ENCODE measurements at places on chromosomes 4 and X. TPM values are rescaled to one million over a fixed set of nuclear protein-coding genes. Genes with fewer than 3 reads are reported as not detected.

Gene EGFL6
- total RNA-seq = not detected

DNA sequence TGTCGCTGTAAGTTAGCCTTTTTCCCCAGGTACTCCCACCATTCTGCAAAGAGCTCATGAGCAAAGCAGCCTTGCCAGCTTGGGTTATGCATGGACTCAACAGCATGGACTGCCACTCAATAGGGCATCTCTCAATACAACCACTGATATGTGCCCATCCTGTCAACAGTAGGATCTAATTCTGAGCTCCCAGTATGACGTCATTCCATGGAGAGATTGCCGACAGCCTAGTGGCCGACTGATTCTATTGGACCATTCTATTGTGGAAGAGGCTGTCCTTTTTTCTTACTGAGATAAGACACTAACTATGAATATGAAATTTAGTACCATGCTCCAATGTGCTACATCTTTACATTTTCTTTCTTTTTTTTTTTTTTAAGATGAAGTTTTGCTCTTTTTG lies 2389.0 kb upstream of the AGA start:
- no peaks in the 10 kb centered on the region for H3K4me1 ChIP-seq
- no peaks in the 10 kb centered on the region for H3K36me3 ChIP-seq
- H3K27ac ChIP-seq = no peak overlapping the region
- no peak for DNase-seq

Gene ALPK1
- 4.2 TPM for total RNA-seq

DNA sequence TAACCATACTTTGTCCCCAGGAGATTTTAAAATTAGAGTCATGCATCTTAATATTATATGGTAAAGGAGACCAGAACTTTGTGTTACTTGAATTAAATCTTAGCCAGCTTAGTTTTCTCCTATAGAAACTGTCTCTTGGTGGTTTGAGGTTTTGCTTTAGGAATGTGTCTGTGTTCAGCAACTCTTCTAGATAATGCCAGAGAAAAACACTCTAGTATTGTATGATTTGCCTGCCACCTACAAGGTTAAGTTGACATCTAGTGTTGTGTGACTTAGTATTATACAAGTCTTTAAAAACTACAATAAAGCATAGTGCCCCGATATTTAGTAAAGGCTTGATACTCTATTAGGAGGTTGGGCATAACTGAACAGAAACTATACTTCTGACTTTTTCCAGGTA lies 2.1 kb downstream of the UGT8 start:
- no peaks in the 10 kb centered on the region for H3K36me3 ChIP-seq
- no peaks in the 10 kb centered on the region for H3K27me3 ChIP-seq
- H3K4me3 ChIP-seq = no peak overlapping the region
- H3K27ac ChIP-seq = no peak overlapping the region
- H3K4me1 ChIP-seq = peaks cover 23% of the 10 kb centered on the region

DNA sequence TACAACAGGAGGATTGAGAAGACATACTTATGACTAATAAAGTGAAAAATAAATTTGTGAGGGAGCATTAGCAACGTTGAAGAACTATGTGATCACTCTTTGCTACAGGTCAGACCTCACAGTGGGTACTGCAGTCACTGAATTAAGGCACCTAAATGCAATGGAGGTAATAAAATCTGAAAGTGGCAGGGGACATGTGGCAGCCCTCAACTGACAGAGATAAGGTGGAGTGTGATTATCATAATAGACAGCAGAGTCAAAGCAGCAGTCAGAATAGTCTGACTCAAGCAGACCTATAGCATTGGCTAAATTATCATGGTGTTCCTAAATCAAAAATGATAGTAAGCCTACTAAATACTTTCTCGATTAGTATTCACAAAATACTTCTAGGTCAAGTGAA lies 1220.5 kb downstream of the PCDH18 start:
- H3K36me3 ChIP-seq = no peaks in the 10 kb centered on the region
- no peak overlapping the region for H3K4me3 ChIP-seq
- H3K4me1 ChIP-seq = no peaks in the 10 kb centered on the region
- no peak for DNase-seq
- no peak overlapping the region for H3K27ac ChIP-seq

DNA sequence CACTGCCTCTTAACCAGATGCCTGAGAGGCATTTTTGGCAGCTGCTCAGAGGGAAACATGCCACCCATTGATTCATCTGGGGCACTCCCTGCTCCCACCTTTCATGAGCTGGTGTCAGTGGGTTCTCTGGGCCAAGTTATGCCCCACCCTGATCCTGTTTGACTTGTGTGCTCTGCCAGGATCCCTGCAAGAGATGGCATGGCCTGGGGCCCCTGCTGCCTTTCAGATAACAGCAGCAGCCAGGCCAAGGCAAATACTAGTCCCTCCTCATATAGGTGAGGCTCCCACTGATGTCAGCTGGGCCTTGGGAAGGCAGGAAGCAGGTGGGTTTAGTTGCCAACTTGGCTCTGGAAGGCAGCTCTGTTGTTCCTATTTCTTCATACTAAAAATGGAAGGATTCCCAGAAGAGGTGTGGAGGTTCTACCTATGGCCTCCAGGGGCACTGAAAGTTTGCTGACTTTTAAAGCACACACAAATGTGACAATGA lies 192.9 kb upstream of the RBPJ start:
- H3K27me3 ChIP-seq = no peaks in the 10 kb centered on the region
- H3K4me3 ChIP-seq = no peak overlapping the region

Gene PYURF
- 66.4 TPM for total RNA-seq

GRCh38 chr4:156725257-156725656 lies 246.3 kb downstream of the PDGFC start:
- H3K36me3 ChIP-seq = no peaks in the 10 kb centered on the region
- no peaks in the 10 kb centered on the region for H3K27me3 ChIP-seq
- no peak overlapping the region for H3K27ac ChIP-seq
- DNase-seq = no peak
- H3K4me3 ChIP-seq = no peak overlapping the region

Gene SHROOM3
- total RNA-seq = 30.6 TPM

Gene CACNA1F
- total RNA-seq = 0.08 TPM

Gene PPP1R2C
- not detected for total RNA-seq

GRCh38 chr4:123587983-123588494 lies 191.4 kb downstream of the SPRY1 start:
- peak overlapping the region; percentile 62 for H3K27ac ChIP-seq
- H3K36me3 ChIP-seq = no peaks in the 10 kb centered on the region
- no peak for DNase-seq
- H3K27me3 ChIP-seq = no peaks in the 10 kb centered on the region
- no peak overlapping the region for H3K4me3 ChIP-seq
- H3K4me1 ChIP-seq = no peaks in the 10 kb centered on the region

Gene CYSLTR1
- total RNA-seq = 0.96 TPM

DNA sequence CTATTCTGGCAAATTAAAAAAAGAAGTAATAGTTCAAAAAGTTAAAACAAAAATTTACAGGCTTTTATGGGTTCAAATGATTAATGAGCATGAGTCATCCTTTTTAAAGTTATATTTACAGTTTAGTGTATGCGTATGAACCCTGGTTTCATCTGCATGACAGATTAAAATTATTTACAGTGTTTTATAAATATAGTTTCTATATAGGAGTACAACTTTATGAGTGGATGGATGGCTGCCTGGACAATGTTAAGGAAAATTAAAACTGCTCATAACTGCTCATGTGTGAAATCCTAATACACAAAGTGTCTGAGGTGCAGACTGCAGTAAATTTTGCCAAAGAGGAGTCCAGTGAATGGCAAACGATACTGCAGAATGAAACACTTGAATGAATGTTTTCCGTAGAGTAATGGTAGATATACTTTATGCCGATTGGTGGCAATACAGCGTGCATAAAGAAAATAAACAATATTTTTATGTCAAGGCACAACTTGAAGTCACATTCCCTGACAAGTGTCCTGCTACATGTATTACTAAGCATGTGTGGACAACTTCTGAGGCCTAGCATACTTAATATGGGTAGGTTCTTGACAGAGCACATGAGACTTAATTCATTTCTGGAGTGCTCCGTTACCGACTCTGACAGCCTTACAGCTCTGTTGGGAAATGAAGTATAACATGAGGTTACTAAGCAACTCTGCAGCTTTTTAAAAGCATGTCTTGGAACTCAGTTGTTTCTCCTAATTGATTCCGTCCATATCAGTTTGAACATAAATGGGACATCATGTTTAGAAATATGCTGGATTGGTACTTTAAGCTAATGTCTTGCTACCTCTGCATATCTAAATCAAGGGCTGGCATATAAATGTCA lies 985.6 kb upstream of the PCDH7 start:
- H3K27me3 ChIP-seq = no peaks in the 10 kb centered on the region
- no peak overlapping the region for H3K27ac ChIP-seq
- no peaks in the 10 kb centered on the region for H3K4me1 ChIP-seq
- no peak overlapping the region for H3K4me3 ChIP-seq
- H3K36me3 ChIP-seq = no peaks in the 10 kb centered on the region
- DNase-seq = no peak

Gene MAGEA10
- total RNA-seq = not detected

DNA sequence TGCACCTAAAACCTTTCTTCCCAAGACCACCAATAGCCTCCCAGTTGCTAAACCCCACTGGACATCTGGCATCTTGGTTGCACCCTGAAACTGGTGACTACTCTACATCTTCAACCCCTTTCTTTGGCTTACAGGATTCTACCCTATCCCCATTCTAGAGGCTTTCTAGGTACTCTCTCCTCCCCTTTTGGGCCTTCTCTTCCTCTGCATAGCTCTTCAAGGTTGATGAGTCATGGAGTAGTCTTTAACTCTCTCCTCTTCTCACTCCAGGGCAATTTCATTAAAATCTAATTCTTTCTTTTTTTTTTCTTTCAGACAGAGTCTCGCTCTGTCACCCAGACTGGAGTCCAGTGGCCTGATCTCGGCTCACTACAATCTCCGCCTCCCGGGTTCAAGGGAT lies 16.8 kb downstream of the APOO start:
- no peaks in the 10 kb centered on the region for H3K36me3 ChIP-seq
- H3K4me1 ChIP-seq = no peaks in the 10 kb centered on the region
- no peak overlapping the region for H3K27ac ChIP-seq
- no peaks in the 10 kb centered on the region for H3K27me3 ChIP-seq

DNA sequence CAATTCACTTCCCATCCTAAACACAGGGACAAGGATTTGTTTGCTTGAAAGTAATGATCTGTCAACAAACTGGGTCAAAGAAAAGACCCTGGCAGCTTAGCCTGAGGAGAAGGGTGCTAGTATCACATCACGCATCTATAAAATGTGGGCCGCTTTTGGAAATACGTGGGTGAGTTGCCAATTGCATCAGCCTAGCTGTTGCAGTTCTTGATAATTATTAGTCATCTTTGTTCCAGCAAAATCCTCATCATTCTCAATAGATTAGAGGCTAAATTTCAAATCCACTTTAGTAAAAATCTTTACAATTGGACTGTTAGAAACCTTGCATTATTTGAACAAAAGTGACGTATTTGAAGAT lies 33.6 kb upstream of the TAPT1 start:
- no peak overlapping the region for H3K27ac ChIP-seq
- no peak for DNase-seq
- H3K4me1 ChIP-seq = no peaks in the 10 kb centered on the region
- H3K4me3 ChIP-seq = no peak overlapping the region

Gene P2RY10
- total RNA-seq = not detected

DNA sequence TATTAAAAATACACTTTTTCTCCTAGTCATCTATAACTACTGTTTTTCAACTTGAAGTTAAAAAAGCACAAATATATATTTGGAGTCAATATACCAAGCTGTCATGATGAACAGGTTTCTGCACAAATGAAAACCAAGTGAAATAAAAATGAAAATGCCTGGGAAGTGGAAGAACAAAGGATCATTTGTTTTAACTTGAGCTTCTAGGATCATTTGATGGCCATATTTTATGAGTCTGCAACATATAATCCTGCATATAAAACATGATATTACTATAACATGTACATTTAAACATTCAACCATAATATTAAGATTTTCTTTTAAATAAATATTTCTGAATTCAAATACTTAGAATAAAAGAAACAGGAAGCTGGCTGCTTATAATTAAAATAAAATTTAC lies 8.5 kb upstream of the ARHGEF38 start:
- H3K36me3 ChIP-seq = no peaks in the 10 kb centered on the region
- H3K4me3 ChIP-seq = no peak overlapping the region
- H3K27me3 ChIP-seq = no peaks in the 10 kb centered on the region
- no peaks in the 10 kb centered on the region for H3K4me1 ChIP-seq
- no peak for DNase-seq

Data from right atrium auricular region (tissue), 2 donors.